ENCODE measurements at places on chromosomes 5 and 9. TPM values are rescaled to one million over a fixed set of nuclear protein-coding genes. Genes with fewer than 3 reads are reported as not detected.

Gene OR1J4
- 0.13 TPM for total RNA-seq

Gene PTGR1
- 116 TPM for total RNA-seq

Gene KCNIP1
- not detected for total RNA-seq

Gene C5orf63
- total RNA-seq, result 5.0 TPM

Gene GFI1B
- not detected for total RNA-seq

Gene NR5A1
- not detected for total RNA-seq

Gene SLC27A6
- total RNA-seq, result under 0.01 TPM

Gene ASPN
- 17.0 TPM for total RNA-seq

Gene DMRT3
- not detected for total RNA-seq

Gene ZNF169
- total RNA-seq, result 5.9 TPM

All from articular chondrocyte of knee joint (primary cell).